ENCODE measurements at places on chromosomes 5 and 9. TPM values are rescaled to one million over a fixed set of nuclear protein-coding genes. Genes with fewer than 3 reads are reported as not detected.
A peak's percentile ranks its signal among the peaks of the same experiment; 100 is the strongest.

ALDH1A1 gene
- total RNA-seq: 188 TPM

GRCh38 chr5:114055318-114056184 is 306.3 kb upstream of the KCNN2 start:
- peak overlapping the region; percentile 71 for H3K4me3 ChIP-seq
- peak; percentile 47 for DNase-seq
- no peaks in the 10 kb centered on the region for H3K36me3 ChIP-seq
- peaks cover 66% of the 10 kb centered on the region for H3K27me3 ChIP-seq
- H3K4me1 ChIP-seq: peaks cover 8% of the 10 kb centered on the region

DNA sequence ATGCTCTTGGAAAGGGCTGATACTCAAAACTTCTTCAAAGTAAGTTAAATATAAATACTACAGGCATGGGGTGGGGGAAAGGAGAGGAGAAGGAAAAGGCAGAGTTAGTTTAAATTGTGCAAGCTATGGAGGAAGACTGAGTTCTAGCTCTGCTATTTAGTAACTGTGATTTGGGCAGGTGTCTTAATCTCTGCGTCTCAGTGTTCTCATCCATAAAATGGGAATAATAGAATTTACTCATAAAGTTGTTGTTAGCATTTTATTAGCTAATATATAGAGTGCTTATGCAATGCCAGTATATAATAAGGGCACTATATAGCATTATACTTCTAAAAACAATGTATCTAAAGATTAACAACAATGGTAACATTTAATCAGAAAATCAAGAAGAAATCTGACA is 12.7 kb upstream of the PURA start:
- no peak for DNase-seq
- no peaks in the 10 kb centered on the region for H3K4me1 ChIP-seq
- no peak overlapping the region for H3K4me3 ChIP-seq
- no peak overlapping the region for H3K27ac ChIP-seq
- H3K36me3 ChIP-seq: no peaks in the 10 kb centered on the region

DNA sequence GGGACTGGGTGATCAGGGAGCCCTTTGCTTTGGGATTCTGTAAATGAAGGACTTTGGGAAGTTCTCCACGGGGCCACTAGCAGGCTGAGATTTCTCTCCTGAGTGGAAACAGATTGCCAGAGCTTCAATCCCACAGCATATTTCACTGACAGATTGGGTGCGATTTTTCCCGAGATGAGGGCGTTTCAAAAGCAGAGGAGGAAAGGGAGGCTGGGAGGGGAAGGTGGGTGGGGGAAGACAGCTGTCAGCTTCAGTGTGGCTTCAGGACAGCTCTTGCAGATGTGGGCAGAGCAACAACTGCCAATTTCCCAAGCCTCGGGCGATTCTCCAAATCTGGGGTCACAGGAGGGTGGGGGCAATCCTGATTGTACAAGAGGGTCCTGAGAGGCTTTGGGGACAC is 258.5 kb upstream of the ADRA1B start:
- no peak overlapping the region for H3K4me3 ChIP-seq
- no peak overlapping the region for H3K27ac ChIP-seq
- H3K27me3 ChIP-seq: no peaks in the 10 kb centered on the region
- no peaks in the 10 kb centered on the region for H3K4me1 ChIP-seq

POLE3 gene
- total RNA-seq: 36.6 TPM

DNA sequence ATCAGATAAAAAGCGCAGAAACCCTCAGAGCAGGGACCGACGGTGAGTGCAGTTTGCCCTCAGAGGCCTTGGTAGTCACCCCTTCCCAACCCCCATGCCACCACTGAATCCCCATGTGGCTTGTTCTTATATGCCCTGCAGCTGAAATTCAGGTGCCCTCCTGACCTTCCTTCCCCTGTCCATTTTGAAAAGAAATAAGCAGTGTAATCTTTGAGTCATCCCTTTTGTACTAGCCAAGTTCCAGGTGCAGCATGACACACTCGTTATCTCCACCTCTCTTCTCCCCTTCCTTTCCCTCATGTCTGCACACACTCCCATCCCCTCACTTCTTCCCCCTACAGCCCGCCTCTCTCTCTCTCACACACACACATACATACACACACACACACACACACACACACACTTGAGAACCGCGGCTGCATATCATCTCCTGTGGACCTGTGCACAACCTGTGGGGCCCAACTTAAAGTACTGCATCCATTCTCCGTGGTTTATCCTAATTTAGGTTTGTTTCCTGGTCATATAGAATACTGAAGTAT is 53.1 kb downstream of the SYK start:
- H3K27ac ChIP-seq: no peak overlapping the region
- DNase-seq: no peak
- no peak overlapping the region for H3K4me3 ChIP-seq
- no peaks in the 10 kb centered on the region for H3K4me1 ChIP-seq
- H3K27me3 ChIP-seq: no peaks in the 10 kb centered on the region
- H3K36me3 ChIP-seq: no peaks in the 10 kb centered on the region

Measured in progenitor cell of endocrine pancreas (in vitro differentiated cells).